Endodermal cell (in vitro differentiated cells): ENCODE measurements at places on chromosomes 6 and 20. TPM values are rescaled to one million over a fixed set of nuclear protein-coding genes. Genes with fewer than 3 reads are reported as not detected.
A peak's percentile ranks its signal among the peaks of the same experiment; 100 is the strongest.

DNA sequence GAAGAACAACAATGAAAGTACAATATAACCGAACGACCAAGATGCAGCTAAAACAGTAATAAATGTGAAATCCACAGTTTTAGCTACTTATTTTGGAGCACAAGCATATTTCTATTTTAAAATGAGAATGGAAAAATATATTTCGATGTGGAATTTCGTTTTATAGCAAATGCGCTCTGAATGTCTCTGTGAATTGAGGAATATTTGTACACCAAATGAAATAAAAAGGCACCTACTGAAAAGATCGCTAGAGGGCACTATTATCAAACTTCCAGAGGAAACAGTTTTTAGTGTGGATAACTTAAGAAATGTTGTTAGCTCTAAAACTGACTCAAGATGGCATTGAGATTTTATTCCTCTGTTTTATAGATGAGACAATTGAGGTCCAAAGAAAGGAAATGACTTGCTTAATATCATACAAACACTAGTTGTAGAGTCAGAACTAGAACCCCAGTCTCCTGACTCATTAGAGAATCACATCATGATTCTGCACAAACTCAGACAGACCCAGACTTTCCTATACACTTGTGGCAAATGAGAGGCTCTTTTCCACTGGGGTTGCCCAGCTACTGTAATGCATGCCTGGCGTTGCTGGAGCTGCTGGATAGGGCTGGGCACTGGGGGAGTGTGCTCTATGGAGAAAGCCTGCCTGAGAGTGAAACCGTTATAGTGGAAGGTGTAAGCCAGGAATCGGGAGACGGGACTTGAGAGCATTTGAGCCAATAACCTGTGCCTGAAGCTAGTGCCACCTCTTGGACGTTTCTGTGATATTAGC lies 51.9 kb downstream of the GCLC start:
- peak; percentile 65 for DNase-seq

DNA sequence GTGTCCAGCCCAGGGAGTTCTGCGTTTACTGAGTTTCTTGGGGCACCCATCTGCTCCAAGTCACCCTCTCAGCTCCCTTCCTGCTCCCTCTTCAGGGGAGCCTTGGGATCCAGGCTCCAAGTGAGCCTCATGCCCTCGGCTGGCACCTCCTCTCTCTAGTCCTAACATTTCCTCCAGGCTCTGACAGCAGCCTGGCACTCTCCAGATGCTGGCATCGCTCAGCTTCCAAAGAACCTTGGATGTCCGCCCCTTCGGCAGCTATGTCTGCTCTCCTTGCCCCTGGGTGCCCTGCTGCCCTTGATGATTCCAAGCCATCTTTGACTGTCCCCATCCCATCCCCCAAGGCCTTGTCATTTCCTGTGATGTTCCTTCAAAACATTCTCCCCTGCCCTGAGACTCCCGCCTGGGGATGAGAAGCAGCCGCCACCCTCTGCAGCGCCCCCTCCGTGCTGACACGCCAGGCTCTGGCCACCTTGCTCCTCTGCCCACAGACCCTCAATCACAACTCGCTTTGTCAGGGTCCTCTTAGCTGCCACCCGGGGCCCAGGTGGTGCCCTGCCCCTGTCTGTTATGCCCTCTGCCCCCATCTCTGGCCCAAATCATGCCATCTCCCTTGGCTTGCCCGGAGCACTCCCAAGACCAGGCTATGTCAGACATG lies 6.6 kb upstream of the GFRA4 start:
- no peak for DNase-seq

GRCh38 chr6:14384175-14384949 lies 266.8 kb downstream of the CD83 start:
- DNase-seq, result peak; percentile 71

DNA sequence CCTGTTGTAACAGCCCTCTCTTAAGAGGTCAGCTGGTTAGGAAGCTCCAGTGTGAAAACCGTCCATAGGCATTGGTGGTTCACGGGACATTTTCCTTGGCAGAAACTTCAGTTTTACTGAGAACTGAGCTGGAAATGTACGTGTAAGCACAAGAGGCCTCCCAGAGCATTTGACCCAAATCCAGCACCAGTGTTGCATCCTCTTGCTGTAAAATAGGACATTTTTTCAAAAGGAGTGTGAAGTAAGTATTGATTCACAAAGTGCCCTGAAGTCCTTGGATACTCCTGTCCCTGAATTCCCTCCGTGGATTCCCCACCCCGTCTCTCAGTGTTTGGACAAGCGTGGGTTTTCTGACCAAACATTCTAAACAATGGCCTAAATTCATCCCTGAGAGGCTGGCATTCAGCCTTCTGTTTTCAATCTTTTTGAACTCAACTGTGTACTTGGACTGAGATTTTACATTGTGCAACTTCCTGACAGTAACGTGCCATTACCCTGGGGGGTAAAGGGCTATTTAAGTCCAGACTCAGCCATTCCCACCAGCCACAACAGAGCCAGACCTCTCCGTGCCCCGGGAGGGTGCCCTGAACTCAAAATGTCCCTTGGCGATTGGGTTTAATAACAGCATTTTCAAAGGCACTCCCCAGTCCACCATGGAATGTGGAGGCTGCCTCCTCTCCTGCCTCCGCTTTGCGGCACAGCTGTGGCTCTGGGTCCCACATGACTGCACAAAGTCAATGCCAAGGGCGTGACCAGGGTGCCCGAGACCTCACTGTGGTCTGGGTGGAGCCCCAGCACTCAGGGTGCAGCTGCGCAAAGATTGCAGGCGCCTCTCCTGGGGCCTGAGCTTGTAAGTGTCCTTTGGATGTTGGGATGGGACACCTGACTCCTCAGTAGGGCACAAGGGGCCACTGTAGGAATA lies 92.7 kb upstream of the AFDN start:
- DNase-seq, result peak; percentile 28

GRCh38 chr6:142822383-142822782 lies 122.6 kb downstream of the HIVEP2 start:
- DNase-seq, result no peak

- no peak for DNase-seq
Observed at GRCh38 chr6:14453712-14454472, 336.3 kb downstream of the CD83 start.

DNA sequence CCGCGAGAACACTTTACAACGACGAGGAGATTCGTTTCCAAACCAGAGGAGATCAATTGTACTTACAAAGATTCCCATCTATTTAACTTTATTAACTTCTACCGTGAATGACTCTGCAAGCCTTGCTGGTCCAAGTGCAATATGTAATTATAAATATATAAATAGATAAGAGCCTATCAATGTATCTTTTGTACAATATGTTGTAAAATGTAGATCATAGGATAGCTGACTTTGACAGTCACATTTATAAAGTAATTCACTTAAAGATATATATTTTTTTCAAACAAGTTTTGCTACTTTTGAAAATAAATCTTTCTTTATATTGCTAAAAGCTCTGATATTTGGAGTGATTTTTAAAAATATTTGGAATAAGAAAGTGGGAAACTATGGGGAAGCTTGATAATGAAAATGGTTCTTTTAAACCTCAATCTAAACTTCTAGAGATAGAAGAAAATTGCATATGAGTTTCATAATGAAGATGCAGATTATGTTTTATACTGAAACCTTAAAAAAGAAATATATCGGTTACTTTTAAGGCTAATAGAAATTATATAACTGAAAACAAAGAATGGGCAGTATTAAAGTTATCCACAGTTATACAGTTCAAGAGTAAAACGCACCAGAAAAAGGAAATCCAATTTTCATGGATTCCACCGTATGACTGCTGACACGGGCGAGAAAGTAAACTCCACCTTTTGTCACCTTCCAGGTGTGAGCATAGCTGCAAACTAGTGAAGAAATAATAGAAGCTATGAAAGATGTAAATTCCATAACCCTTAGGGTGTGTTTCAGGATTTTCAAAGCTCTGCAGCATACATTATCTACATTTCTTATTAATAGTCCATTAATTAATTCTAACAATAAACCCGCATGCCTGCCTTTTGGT lies 3.3 kb downstream of the TCF21 start:
- DNase-seq, result no peak

- DNase-seq, result no peak
Observed at GRCh38 chr20:57567471-57568079, 6.7 kb downstream of the PCK1 start.

DNA sequence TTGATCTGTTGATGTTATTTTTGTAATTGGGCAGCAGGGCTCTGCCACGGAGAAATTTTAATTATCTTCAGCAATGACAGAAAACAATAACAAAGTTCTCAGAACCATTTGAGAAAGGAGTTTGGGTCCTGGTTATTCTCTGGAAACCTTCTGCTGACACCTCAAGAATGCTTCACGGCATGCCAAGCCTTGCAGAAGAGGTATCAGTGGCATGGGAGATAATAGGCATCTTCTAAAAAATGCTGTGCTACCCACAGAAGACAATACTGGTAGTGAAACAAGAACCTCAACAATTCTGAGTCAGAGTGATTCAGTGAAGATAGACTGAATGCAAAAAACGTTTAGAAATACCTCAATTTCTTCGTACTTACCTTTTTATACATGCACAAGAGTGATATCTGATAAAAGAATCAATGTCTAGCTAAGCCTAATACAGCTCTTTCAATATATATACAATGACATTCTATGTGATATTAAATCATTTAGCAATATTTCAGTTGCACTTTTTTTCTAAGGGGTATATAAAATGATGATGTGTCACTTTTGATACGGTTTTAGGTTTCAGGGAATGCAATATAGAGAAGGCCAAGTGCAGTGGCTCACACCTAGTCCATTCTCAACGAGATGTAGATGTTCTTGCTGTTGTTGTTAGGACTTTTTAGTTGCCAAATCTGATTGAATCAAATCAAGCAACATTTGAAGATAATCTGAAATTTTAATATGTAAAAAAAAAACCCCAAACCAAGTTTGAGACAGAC lies 110.4 kb upstream of the COL21A1 start:
- no peak for DNase-seq

DNA sequence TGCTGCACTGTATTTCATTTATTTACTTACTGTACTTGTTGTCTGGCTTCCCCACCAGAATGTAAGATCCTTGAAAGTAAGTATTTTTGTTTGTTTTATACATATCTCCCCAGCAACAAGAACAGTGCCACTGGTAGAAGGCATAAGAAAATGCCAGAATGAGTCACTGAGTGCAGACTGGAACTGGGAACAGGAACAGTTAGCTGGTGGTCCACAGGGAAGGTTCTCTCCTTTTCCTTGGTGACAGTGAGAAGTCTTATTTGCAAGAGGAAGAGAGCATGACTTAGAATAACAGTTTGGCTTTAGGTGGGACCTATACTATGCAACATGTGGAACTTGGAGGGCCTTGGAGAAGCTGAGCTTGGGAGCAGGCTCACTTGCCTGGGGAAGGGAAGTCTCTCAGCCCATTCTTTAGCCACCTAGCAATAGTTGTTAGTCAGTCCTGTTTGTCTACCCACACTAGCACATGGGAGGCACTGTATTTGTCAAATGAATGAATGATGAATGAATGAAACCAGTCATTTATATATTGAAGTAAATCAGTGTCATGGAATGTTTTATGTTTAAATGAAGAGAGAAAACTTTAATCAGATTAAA lies 203.5 kb downstream of the KCNQ5 start:
- no peak for DNase-seq

DNA sequence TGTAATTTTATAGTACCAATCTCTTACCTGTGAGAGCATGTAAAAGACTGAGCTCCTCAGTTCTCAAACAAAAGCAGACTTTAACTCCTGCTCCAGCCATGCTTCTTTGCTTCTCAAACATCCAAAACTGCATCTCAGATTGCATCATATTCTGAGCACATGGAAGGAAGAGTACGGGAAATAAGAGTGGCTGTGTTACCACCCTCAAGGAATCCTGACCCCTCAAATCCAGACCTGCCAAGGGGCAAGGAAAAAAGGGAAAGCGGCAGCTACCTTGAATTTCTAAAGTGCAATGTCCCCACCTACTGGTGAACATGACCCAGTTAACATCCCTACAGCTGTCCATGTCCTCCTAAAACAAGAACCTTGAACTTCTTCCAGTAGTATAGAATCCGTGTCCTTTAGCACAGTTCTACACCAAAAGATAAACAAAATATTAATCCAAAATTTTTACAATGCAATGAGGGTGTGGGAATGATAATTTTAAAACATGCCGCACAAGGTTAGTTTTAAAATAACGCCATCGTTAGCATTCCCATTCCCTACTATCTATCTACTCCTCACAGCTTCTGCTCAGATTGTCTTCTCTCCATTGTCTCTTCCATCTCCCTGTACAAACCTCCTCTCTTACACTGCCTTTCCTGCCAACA lies 34.1 kb upstream of the HLA-DQB1 start:
- peak; percentile 80 for DNase-seq

GRCh38 chr6:40779409-40779808 lies 192.2 kb upstream of the LRFN2 start:
- DNase-seq, result no peak

DNA sequence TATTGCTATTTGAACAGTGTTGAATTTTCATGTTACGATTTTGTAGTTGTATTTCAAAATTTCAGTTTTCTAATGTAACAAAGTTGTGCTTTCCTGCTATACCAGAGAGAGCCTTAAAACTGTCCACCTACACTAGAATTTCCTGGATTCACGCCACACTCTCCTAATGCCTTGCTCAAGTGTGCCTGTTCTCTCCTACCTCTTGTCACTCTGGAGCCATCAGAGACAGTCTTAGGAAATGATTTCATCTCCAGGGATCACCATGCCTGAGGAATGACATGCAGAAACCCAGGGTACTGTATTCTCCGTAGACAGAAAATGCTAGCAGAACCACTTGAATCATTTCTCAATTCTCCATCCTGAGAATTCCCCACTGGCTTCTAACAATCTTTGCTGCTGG lies 667.6 kb downstream of the KIF16B start:
- no peak for DNase-seq

DNA sequence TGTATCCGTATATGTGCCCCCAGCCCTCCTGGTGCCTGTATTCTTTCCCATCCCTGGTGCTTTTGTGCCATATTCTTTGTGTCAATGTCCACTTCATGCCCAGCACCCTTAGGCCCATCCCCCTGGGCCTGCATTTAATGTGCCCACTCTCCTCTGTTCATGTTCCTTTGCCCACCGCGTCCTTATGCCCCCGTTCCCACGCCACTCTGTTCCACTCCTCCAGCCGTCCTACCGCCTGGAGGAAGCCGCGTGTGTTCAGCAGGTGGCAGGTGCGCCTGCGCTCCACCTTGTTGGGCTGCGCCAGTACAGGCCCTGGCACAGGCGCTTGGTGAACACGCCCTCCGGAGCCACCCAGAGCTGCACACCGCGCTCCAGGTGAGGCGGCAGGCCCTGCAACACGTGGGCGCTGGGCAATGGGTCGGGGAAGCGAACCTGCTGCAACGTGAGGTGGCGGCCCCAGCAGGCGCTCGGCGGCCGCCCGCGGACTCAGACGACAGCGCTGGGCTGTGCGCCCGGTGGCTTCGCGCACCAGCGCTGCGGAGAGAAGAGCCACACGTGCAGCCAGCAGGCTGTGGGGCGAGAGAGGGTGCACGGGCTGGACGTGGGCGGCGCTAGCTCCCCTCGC lies 4.0 kb upstream of the FOXS1 start:
- no peak for DNase-seq

ESR1 gene
- 0.14 TPM in 1 of 3 replicates, not detected in the others for total RNA-seq

MYH7B gene
- total RNA-seq, result 0.37 and 0.50 TPM in 2 replicates

LGSN gene
- total RNA-seq, result not detected in 3 replicates

BEND6 gene
- 0.57 and 0.86 TPM in 2 replicates for total RNA-seq

PREP gene
- total RNA-seq, result 51.6 to 58.9 TPM (median 52.2 TPM) in 3 replicates

SMPDL3A gene
- total RNA-seq, result 2.8 TPM in 2 replicates

IYD gene
- total RNA-seq, result not detected in 2 replicates

SRMS gene
- 0.23 TPM in 1 of 3 replicates, not detected in the others for total RNA-seq

PLAGL2 gene
- total RNA-seq, result 33.0 and 34.5 TPM in 2 replicates

TXNDC5 gene
- 18.0 to 22.9 TPM (median 19.1 TPM) in 3 replicates for total RNA-seq

C2 gene
- 0.29 and 0.34 TPM in 2 replicates for total RNA-seq

GATA5 gene
- total RNA-seq, result 5.6 and 6.7 TPM in 2 replicates

DCBLD1 gene
- 21.9 to 27.9 TPM (median 23.0 TPM) in 3 replicates for total RNA-seq

ABHD16B gene
- total RNA-seq, result not detected in 2 replicates

ELOVL2 gene
- 14.1 and 16.3 TPM in 2 replicates for total RNA-seq

MACROD2 gene
- 3.6 to 4.8 TPM (median 3.9 TPM) in 3 replicates for total RNA-seq

ARFGEF3 gene
- 14.3 to 37.2 TPM (median 15.3 TPM) in 3 replicates for total RNA-seq

LSM14B gene
- total RNA-seq, result 82.9 and 89.1 TPM in 2 replicates
